ENCODE measurements at places on chromosomes 2 and 18. TPM values are rescaled to one million over a fixed set of nuclear protein-coding genes. Genes with fewer than 3 reads are reported as not detected.

DNA sequence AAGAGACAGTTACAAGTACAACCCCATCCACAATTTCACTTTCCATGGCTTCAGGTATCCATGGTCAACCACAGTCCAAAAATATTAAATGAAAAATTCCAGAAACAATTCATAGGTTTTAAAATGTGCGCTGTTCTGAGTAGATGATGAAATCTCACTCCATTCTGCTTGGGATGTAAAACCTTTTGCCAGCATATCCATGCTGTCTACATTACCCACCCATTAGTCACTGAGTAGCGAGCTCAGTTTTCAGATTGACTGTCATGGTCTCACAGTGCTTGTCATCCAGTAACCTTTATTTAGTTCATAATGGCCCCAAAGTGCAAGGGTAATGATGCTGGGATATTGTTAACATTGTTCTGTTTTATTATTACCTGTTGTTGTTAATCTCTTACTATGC, 40.5 kb downstream of the SMAD4 start:
- DNase-seq: no peak

- DNase-seq: no peak
Measured at GRCh38 chr18:9091066-9091476, 11.4 kb upstream of the NDUFV2 start.

The ATAD2B gene
- total RNA-seq: 33.4 TPM

The PCARE gene
- not detected for total RNA-seq

The GALNT13 gene
- 4.9 TPM for total RNA-seq

The FAM237A gene
- not detected for total RNA-seq

- DNase-seq: no peak
Measured at GRCh38 chr2:132522901-132523300, 106.3 kb downstream of the GPR39 start.

The C2orf42 gene
- total RNA-seq: 12.4 TPM
